ENCODE measurements at places on chromosomes 13 and 19.
A peak's percentile ranks its signal among the peaks of the same experiment; 100 is the strongest.

DNA sequence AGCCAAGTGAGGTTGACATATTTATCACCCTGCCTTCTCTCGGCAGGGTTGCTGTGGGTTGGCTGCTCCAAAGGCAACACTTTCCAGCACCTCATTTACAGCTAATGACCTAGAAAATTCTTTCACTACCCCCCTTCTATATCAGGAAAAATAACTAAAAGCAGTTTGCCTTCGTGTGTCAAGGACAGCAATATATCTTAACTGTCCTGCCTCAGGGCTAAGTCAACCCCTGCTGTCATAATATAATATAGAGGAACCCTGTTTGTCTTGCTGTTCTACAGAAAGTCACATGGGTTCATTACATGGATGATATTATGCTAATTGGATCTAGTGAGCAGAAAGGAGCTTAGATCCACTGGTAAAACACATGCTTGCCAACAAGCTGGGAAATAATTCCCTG lies 28.1 kb upstream of the USP12 start:
- DNase-seq: no peak

DNA sequence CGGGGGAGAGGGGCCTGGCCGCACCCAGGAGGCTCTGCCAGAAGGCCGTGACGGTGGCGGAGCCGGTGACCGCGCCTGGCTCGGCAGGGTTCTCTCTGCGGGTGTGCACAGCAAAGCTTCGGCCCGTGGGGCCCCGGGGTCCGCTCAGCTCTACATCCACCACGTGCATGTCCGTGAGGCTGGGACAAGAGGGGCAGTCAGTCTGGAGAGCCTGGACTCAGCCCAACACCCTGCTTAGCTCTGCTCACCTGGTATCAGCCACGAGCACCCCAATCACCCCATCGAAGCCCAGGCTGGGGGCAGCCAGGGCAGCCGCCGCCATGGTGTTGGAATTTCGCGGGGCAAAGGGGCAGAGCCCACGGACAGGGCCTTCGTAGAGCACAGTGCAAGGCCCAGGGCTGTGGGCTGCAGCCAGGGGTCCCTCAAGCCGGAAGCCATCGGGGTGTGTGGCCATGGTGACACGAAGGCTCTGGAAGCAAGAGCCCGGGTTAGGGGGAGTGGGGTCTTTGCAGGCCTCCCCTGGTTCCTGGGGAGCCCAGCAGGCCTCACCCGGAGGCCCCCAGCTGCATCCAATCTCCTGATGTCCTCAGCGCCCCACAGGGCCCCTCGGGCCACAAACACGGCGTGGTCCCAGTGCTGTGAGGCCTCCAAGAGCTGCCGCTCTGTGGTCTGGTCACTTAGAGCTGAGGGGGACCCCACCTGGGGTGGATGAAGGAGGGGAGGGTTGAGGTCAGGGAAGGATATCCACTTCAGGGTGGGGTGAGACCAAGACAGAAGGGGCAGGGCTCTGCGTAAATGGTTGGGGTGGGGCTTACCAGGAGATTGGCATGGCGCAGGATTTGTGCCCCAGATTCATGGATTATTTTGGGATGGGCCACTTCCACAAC lies 1.4 kb downstream of the ASPDH start:
- DNase-seq: peak; percentile 10

GRCh38 chr13:47232516-47232915 lies 335.7 kb upstream of the HTR2A start:
- DNase-seq: no peak

GRCh38 chr13:33285420-33286124 lies at the start of gene STARD13:
Gene STARD13 (minus strand): TSS chr13:33285755. CDS start chr13:33285638, 117 bp downstream.
- DNase-seq: peak; percentile 90

Data from C1 segment of cervical spinal cord (tissue), 14 donors.